ENCODE measurements at places on chromosomes 3 and 15. TPM values are rescaled to one million over a fixed set of nuclear protein-coding genes. Genes with fewer than 3 reads are reported as not detected.

DNA sequence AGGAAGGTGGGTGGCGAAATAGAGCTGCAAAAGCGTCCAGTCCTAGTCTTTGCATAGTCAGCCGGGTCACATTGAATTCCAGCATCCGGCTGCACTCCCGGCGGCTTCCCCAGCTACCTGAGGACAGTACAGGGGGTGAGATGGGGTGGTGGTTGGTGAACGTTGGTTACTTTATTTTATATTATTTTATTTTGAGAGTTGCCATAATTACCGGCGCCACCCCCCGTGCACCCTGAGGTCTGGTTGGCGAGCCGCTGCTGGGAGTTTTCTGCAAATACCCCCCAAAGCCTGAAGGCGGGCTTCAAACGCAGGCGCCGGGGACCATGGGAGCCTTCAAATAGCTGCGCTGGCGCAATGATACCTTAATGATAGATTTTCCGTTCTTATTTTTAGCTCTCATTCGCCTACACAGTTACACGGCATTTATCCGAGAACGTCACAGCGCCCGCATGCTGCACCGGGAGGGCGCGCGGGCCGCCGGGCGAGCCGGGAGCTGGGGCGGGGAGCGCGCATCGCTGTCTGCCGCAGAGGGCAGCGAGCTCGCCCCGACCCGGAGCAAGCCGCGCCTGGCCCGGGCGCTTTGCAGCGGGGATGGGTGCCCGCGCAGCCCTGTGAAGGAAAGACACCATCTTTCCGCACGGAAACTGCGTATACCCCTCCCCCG is 756 bp upstream of the RASGRF1 start:
- no peak for DNase-seq

GRCh38 chr15:93467337-93467736 is 378.3 kb upstream of the RGMA start:
- DNase-seq: peak; percentile 81

DNA sequence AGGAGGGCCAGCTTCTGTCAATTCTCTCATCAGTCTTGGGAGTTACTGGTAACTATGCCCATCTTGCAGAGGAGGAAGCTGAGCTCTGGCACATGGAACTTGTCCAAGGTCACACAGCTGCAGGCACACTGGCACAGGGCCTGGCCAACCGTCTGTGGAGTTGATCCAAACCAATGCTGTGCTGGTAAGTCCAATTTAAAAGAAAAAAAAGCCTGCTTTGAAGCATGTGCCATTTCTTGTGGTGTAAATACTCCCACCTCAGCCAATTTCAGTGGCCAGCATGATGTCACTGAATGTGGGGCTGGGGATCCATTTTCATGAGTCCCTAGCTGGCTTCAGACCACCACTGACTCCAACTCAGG is 83.4 kb downstream of the CHSY1 start:
- peak; percentile 82 for DNase-seq

DNA sequence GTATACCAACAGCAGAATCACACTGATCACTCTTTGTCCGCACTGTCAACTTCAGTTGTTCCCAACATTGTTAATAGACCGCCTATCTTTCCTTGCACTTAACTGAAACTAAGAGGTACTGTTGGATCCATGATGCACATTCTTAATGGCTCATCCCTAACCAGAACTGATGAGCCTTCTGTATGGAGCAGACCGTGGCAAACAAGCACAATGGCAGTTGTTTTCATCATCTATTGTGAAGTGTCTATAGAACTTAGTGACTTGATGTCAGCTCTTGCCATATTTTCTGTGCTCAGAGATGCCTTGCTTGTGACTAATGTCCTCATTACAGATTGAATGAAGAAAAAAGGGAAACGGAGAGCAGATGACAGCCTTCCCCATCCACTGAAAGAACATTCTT is 347.4 kb downstream of the NLGN1 start:
- DNase-seq: no peak

GRCh38 chr3:155981669-155982068 is 111.2 kb downstream of the GMPS start:
- no peak for DNase-seq

DNA sequence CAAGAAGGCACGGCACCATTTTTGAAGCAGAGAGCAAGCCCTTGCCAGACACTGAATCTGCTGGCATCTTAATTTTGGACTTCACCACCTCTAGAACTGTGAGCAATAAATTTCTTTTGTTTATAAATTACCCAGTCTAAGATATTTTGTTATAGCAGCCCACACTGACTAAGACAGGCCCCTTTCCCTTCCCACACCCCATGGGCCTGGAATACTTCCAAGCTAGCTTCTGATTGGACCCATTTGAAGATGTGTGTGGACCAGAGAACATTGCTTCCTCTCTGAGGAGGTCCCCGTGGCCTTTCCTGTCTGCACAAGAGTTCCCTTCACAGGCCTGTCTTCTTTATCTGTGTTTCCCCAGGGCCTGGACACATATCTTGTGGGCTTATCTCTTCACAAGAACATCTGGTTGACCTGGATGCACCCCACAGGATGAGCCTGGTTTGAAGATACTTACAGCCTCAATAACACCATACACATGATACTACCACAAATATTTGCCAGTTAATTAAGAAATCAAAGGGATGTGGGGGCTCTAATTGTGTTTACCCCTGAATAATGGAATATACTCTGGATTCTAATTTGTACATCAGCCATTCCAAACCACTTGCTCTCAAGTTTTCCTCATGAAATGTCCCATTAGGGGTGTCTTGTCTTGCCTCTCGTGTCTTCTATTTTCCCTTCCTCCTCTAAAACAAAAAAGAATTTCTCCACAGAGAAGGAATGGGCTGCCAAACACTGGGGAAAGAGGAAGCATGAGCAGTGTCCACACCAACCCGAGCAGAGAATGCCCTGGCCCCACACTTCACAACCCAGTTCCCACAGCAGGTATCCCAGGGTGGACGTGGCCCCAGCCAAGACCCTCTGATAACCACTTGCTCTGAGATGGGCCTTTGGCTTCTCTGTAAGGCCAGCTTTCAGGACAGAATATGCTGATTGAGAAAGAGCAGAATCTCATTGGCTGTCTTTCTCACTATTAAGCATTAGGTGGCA is 42.5 kb downstream of the GLB1 start:
- DNase-seq: no peak

GRCh38 chr3:66479532-66479947 is 21.3 kb downstream of the LRIG1 start:
- no peak for DNase-seq

DNA sequence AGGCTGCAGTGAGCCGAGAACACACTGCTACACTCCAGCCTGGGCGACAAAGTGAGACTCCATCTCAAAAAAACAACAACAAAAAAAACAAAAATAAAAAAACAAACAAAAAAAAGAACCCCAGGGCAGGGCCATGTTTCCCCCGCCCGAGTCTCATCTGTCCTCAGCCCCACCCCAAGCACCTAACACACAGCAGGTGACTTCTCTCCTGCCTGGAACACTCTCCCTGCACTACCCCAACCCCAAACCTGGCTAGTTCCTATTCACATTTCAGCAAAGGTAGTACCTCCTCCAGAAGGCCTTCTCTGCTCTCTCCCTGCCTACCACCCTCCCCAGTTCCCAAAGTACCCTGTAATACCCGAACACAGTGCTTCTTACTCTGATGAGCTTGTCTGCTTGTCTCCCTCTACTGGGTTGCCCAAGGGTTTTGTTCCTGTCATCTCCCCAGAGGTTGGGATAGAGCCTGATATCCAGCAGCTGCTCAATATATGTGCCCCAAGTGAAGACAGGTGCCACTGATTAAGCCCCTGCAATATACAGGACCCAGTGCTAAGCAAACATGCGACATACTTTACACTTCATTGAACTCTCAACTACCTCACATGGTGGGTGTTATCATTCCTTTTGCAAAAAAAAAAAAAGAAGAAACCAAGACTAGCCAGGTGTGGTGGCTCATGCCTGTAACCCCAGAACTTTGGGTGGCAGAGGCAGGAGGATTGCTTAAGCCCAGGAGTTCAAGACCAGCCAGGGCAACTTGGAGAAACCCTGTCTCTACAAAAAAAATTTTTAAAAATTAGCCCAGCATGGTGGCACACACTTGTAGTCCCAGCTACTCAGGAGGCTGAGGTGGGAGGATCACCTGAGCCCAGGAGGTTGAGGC is 103.6 kb downstream of the DAPK2 start:
- DNase-seq: no peak

DNA sequence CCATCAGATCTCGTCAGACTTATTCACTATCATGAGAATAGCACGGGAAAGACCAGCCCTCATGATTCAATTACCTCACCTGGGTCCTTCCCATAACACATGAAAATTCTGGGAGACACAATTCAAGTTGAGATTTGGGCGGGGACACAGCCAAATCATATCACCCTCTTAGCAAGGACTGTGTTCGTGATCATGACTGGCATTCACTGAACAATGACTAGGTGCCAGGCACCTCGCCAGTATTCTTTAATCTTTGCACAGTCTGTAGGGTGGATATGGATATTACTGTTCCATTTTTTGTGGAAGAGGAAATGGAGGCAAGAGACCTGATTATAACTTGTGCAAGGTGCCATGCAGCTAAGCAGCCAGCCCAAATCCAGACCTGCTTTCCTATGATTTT is 77.5 kb downstream of the IGF1R start:
- no peak for DNase-seq

DNA sequence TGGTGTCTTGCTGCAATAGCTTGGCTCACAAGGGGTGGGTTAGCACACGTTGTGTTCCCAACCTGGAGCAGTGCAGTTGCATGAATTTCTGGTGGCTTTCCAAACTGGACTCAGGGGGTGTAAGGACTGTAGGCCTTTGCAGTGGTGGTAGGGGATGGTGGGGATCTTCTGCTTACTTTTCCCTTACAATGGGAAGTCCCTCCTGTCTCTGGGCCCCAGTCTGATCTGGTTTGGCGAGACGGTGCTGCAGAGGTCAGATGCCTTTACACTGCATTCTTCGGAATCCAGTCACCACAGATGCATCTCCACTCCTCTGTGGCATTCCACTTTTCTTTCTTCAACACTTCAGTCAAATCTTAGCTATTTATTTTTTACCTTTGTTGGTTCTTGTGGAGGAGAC is 132.1 kb downstream of the DOCK3 start:
- DNase-seq: no peak

DNA sequence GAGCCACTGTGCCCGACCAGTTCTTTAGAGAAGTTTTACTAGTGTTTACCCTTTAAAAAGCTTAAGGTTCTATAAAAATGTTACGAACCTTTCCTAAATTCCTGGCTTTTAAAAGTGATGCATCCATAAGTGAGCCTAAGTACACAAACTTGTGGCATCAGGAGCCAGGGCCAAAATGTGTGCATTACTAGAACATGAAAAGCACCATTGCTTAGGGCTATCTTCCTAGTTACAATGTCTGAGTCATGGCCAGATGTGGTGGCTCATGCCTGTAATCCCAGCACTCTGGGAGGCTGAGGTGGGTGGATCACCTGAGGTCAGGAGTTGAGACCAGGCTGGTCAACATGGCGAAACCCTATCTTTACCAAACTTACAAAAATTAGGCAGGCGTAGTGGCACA is 39.9 kb downstream of the LEO1 start:
- DNase-seq: no peak

DNA sequence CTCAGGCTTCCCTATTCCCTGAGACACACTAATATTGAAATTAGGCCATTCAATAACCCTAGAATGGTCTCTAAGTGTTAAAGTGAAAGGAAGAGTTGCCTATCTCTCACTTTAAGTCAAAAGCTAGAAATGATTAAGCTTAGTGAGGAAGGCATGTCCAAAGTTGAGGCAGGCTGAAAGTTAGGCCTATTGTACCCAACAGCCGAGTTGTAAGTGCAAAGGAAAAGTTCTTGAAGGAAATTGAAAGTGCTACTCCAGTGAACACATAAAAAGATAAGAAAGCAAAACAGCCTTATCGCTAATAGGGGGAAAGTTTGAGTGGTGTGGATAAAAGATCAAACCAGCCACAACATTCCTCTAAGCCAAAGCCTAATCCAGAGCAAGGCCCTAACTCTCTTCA is 117.9 kb upstream of the SPATA12 start:
- DNase-seq: no peak

DNA sequence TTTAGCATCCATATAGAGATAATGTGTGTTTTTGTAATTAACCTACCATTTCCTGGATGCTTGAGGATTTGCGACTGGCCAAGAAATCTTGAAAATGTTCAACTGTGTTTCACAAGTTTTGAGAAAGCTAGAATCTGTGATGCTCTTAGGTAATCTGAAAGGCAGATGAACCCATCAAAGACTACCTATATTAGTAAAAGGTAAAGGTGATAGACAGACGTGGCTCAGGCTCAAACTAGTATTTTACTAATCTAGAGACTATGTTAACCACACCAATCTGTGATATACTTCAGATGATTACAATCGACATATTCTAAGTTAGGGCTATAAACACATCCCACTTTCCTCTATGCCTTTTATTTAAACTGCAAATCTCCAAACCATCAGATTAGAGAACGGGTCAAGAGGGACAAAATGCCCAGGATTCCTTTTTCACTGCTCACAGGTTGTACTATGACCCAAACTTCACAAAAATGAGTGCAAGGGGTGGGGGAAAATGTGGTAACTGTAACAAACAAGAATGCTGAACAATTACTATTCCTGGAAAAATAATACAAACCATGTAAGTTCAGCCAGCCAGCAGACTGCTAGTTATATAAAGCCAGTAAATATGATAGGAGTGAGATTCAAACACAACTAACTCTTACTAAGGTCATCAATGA is 295.1 kb downstream of the FOXP1 start:
- DNase-seq: no peak

DNA sequence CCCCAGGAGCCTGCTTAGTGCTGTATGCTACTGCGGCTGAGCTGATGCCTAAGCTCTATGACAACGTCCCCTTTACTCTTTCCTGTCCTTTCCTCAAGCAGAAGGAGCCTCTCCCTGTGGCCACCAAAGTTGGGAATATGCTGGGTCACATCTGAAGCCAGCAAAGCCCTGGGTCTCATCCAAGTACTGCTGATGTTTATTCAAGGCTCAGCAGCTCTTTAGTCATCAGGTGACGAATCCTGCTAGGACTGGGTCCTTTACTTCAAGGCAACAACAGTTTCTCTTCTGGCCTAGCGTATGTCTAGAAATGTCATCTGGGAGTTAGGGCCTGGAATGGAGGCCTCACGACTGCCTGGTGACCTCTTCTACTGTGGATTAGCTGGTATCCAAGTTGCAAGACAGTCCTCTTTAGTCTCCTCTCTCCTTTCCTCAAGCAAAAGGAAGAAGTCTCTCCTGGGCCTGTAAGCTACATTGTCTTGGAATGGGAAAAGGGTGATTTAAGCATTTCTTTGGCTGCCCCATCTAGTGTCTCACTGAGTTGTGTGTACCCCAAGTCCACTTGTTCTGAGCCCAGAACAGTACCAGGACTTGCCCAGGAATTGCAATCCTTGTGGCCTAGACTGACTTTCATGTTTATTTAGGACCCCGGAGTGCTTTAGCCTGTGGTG is 63.9 kb downstream of the TNFAIP8L3 start:
- DNase-seq: no peak

The TAGLN3 gene
- total RNA-seq: not detected

The LCTL gene
- not detected for total RNA-seq

The SLC22A14 gene
- total RNA-seq: not detected

The CPA3 gene
- total RNA-seq: 2.1 TPM

The CHRNA5 gene
- 4.2 TPM for total RNA-seq

The GOLGA8T gene
- total RNA-seq: not detected

The SERINC4 gene
- total RNA-seq: 0.19 TPM

The CSPG5 gene
- 0.22 TPM for total RNA-seq

The GPR87 gene
- total RNA-seq: not detected

The SLC28A2 gene
- not detected for total RNA-seq

The TOPBP1 gene
- 10.0 TPM for total RNA-seq

The CASR gene
- total RNA-seq: not detected

The SAMD7 gene
- not detected for total RNA-seq

The CNTN3 gene
- 2.2 TPM for total RNA-seq

The MCTP2 gene
- 1.2 TPM for total RNA-seq

The ZBBX gene
- total RNA-seq: not detected

Measured in Right ventricle myocardium superior (tissue), 1 donor.